ENCODE measurements at places on chromosomes 3 and 15.

- no peak for DNase-seq
Observed at GRCh38 chr15:56524915-56525314, 60.0 kb upstream of the MNS1 start.

DNA sequence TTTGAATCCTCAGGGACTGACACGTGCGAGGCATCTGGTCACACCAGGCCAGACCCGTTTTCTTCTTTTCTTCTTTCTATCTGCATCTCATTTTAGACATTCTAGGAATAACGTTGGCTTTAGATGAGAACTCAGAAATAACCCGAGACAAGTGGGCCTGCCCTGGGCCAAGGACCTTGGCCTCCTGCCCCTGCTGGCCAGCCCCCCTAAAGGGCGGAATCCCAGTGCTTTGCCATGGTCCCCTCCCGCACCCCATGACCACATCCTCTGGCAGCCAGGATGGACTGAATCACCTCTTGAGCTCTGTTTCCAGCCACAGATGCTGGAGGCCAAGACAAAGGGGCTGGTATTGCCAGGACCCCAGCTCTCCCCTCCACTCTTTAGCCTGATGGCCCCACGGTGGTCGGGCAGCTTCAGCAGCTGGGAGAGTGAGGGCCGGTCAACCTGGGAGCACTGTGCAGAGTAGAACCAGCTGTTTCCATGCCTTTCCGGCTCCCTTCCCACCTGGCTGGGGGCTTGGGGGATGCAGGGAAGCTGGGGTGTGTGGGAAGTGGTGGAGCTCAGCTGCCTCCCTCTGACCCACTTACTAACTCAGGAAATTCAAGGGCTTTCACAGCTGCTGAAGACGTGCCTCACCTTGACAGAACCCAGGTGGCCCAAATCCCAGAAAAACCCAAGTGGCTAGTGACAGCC, 190.9 kb downstream of the FAM43A start:
- DNase-seq: no peak

DNA sequence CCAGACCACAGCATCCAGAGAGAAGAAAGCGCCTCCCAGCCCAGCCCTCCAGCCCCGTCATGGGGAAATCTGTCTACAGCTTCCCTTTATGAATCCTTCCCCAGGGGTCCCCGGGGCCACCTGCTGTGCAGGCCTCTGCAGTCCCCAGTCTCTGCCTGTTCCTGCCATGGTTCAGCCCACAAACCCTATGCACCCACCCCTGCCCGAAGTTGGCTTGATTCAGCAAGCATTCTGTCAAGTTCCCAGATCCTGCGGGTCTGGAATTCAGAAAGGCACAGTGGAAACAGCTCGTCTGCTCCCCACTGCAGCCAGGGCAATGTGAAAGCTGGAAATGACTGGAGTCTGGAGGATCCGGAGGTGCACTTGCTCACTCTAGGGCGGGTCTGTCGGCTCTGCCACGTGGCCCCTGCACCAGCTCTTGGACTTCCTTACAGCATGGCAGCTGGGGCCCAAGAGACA, 2.9 kb upstream of the OCA2 start:
- no peak for DNase-seq

DNA sequence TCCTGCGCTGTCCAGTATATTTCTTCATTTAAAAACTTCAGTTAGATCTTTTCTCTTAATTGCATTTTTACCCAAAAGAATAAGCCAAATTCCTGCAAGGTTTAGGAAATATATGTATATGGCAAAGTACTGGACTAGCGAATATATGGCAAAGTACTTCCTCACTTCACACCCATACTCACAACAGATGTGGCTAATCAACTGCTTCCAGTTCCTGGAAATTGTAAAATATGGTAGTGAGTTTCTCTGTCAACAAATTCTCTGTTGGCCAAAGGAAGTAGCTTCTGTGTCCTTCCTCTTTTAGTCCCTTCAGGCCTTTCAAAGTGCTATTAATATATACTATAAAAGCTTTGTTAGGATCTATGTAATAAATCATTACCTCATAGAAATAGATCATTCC, 22.0 kb downstream of the GPR15 start:
- peak; percentile 69 for DNase-seq
